ENCODE measurements at places on chromosomes 12 and 14.

- DNase-seq, result no peak
Measured at GRCh38 chr14:68462683-68463082, 330.2 kb downstream of the ZFP36L1 start.

DNA sequence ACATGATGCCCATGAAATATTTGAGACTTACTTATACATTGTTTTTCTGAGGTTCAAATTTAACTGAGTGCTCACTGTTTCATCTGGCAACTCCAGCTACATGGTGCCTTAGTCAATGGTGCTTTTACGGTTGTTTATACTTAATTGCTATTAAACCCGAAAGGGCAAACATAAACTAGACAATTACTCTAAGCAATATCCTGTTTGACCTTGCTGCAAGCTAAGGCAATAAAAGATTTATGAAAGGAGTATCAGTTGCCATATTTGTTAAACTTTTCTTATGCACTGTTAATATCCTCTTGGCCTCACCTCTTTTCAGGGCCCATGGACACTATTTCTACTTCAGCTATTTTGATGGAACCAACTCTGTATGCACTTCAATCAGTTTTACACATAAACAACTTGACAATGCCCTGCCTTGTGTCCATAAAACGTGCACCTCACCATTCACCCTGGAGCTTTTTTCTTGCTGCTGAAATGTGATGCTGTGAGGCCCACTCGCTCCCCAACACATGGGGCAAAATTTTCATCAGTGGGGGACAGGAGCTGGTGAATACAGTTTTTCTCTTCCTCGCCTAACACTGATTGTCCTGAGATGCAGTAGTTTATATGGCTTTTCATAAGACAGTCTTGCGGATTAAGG lies 64.1 kb upstream of the HIF1A start:
- no peak for DNase-seq

- DNase-seq, result no peak
Measured at GRCh38 chr14:98994561-98994960, 277.4 kb downstream of the BCL11B start.

GRCh38 chr12:1474574-1475153 lies 119.7 kb downstream of the FBXL14 start:
- no peak for DNase-seq

DNA sequence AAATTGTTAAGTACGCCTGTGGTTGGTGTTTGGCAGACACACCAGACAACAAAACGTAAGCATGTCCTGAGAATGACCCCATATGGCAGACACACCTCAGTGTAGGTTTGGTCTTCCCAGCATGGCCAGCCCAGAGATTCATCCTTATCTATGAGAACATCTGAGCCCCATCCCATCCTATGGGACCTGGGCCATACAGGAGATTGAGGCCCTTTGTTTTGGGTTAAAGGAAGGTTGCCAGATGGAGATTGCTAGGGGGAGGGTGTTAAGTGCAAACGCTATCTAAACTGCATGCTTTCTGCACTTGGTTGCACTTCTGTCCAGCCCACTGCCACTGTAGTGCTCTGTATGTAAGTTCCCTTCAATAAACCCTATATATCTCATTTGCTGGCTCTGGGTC lies 4.1 kb upstream of the PCNX4 start:
- DNase-seq, result no peak

DNA sequence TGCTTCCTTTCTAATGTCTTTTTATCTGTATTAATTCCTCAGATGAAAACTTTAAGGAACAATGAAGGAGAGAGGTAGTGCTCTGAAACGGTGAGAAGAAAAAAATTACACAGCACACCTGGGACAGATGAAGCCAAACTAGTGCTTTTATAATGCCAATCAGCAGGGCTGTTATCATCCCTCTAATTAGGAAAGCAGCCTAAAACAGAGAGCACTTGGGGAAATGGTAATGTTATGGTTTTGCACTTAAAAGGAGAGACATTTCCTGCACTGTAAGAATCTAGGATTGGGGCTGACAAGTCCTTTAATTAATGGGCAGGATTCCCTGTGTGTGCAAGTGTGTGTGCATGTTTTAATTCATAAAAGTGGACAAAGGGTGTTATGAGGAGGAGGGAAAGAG lies 4.8 kb upstream of the LMO3 start:
- DNase-seq, result no peak

DNA sequence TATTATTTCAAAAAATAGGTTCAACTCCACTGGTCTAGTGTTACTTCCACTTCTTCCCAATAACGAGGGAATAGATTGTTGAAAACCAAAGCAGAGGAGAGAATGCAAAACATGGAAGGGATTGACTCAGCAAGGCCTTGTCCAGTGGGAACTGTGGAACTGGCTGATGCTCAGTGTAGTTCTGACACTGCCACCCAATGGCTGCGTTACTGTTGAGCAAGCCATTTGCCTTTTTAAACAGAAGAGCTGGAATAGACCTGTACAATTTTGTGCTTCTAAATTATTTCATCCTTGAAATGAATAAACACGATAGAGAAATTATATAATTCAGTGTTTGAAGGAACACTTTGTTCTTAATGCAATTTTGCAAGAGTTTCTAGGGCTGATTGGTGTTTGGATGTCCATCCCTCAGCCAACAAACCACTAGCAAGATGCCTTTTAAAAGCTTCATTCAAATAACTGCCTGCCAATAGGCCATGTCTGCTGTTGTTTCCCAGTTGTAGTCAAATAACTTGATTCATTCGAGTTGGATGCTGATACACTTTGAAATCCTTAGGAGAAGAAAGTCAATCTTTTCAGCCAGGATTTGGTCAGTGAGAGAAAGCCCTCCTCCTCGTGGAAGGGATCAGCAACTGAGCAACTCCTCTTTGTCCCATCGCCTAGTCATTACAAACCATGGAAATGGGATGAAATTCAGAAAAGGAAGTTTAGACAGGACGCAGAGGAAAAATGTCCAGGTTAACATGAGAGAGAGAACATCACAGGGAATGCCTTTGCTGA lies 7.3 kb upstream of the MGP start:
- no peak for DNase-seq

DNA sequence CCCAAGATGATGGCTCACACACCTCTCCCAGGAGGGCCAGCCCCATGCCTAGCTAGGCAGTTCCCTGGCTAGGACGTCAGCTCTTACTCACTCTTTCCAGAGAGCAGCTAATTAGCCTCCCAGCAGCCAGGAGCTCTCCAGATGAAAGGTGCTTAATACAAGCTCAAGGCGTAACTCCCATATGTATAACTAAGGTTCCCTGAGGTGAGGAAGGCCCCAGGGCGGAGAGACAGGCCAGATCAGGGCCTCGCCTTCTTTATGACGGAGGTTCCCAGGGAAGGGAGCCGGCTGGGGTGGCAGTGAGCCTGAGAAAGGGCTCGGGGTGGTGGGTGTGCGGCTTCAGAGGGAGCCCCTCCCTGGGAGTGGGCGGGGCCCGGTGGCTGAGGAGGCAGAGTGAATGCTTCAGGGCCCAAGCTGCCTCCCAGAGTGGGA lies 26.4 kb upstream of the ZFP36L1 start:
- DNase-seq, result no peak

GRCh38 chr12:70936203-70936813 lies 15.8 kb upstream of the PTPRR start:
- no peak for DNase-seq

GRCh38 chr12:54294152-54294952 lies 6.5 kb downstream of the NFE2 start:
- peak; percentile 59 for DNase-seq

GRCh38 chr14:39576736-39577135 lies 144.5 kb upstream of the FBXO33 start:
- DNase-seq, result no peak

DNA sequence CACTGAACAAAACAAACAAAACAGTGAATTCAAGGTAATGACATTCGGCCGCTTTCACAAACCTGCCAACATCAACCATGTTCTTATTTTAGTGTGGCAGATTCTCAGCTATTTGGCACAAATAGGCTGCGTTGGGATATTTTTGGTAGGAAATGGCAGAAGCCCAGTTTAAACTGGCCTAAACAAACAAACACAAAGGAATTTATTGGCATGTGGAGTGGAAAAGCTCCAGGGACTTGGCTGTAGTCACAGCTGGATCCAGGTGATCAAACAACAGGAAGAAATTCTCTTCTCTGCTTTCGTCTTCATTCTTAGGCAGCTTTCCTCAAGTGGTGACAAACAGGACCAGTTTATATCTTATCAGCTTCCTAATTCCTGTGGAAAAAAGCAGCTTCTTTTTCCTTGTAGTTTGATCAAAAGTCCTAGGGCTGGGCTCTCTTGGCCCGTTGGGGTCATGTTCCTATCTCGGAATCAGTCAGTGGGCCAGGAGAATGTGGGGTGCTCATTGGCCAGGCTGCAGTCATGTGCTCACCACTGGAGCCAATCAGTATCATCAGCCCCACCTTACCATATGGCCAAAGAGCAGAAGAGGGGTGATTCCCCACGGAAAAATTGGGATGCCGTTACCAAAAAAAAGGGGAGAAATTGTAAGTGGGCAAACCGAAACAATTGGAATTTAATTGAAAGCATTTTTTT lies 22.6 kb downstream of the C12orf75 start:
- no peak for DNase-seq

GRCh38 chr14:105206873-105207272 lies 25.8 kb upstream of the NUDT14 start:
- no peak for DNase-seq

DNA sequence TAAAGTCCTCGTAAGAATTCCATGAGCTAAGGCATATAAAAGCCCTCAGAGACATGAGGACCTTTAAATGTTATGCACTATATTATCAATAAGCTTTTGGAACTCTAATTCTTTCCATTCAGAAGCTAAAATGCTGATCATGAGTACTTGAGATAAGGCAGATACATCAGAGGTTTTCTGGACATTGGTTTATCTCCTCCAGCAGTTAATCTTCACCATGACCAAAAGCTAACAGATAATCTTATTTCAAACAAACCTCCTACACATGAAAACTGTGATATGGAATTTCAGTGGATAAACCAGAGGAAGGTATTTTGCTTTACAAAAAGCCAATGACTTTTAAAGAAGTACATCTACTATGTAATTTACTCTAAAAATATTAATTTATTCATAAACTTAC lies 97.9 kb upstream of the BBS10 start:
- no peak for DNase-seq

GRCh38 chr14:59093902-59094301 lies 94.6 kb upstream of the DAAM1 start:
- no peak for DNase-seq

Measured in B cell (primary cell).